ENCODE measurements at places on chromosomes 3 and 15.

DNA sequence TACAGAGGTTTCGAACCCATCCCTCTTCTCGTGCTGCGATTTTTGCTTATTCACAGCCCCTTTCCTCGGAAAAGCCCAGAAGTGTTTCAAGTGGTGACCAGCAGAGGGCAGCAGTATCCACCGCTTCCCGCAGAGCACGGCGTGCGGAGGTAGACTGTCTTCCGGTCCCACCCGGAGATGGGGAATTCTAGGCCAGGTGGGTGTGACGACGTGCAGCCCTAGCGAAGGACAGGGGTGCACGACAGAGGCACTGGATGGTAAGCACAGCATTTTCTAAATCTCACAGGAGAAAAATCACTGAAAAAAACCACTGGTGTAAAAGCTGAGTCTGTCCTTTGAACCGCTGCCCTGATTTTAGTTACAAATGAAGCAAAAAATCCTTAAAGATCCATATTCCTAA is 7.4 kb upstream of the PSMD6 start:
- peak; percentile 84 for DNase-seq

- DNase-seq: no peak
Observed at GRCh38 chr15:70505411-70505919, 257.9 kb downstream of the UACA start.

DNA sequence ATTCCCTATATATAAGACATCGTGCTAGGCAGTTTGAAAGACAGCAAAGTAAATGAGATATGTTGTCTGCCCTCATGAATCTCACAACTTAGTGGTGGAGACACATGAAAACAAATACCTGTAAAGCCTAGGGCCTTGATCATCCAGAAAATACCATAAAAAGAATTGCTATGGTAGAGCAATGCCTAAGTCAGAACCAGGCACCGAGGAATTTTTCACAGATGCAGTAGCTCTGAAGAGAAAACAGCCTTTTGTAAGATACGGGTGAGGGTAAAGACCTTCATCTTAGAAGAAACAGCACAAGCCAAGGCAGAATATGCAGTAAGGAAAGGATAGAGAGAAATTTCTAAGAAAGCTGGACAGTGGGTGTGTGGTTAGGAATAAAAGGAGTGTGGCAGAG is 36.1 kb downstream of the CD200R1L start:
- no peak for DNase-seq

DNA sequence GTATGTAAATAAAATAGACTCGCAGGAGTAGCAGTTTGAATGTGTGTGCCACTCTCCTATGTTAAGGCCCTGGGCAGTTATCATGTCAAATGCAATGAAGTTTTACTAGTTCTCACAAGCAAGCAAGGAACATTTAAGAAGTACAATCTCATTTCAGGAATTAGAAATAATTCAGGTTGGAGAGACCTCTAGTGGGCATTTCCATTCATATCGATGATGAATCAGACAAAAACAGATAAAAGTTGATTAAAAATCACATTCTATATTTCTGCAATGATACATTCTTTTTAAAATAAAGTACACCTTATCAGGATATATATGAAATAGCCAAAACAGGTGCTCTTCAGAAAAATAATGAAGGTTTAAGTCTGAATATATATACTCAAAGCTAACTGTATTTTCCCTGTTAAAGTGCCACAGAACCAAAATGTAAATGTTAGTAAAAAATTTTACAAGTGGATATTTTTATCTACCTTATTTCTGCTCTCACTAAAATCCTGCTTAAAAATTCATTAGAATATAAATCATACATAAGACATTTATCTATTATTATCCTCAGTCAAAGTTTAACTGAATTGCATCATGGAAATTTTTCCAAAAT is 492.4 kb upstream of the FRG2C start:
- no peak for DNase-seq

- no peak for DNase-seq
Observed at GRCh38 chr3:117261983-117262421, 552.4 kb downstream of the TUSC7 start.
